ENCODE measurements at places on chromosomes 3 and 15.

- no peak for DNase-seq
Measured at GRCh38 chr3:125591116-125591760, 4.1 kb downstream of the OSBPL11 start.

GRCh38 chr15:60379525-60380274 lies 18.1 kb downstream of the ANXA2 start:
- DNase-seq = no peak

- no peak for DNase-seq
Measured at GRCh38 chr15:80883641-80884040, 104.5 kb downstream of the CEMIP start.

- no peak for DNase-seq
Measured at GRCh38 chr3:189698811-189699210, 67.6 kb downstream of the TP63 start.

DNA sequence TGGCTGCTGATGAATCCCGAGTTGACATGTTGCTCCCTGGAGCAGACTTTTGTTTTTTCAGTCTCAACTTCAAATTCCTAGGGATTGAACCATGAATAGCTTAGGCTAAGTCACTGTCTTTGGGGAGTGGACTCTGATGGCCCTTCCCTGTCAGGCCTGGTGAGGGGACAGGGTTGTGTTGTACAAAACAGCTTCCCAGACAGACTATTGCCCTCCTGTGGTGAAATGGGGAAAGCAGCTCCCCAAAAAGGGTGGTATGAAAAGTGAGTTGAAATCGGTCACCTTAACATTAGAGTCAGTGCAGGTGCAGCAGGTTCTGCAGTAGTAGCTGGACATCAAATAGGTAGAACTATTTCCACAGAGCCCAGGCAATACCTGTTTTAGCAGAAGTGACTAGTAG lies 775.6 kb downstream of the ROBO2 start:
- DNase-seq = no peak

- DNase-seq = no peak
Measured at GRCh38 chr3:188432802-188433520, 279.0 kb downstream of the LPP start.

GRCh38 chr3:73405853-73406252 lies 218.9 kb downstream of the PDZRN3 start:
- no peak for DNase-seq

DNA sequence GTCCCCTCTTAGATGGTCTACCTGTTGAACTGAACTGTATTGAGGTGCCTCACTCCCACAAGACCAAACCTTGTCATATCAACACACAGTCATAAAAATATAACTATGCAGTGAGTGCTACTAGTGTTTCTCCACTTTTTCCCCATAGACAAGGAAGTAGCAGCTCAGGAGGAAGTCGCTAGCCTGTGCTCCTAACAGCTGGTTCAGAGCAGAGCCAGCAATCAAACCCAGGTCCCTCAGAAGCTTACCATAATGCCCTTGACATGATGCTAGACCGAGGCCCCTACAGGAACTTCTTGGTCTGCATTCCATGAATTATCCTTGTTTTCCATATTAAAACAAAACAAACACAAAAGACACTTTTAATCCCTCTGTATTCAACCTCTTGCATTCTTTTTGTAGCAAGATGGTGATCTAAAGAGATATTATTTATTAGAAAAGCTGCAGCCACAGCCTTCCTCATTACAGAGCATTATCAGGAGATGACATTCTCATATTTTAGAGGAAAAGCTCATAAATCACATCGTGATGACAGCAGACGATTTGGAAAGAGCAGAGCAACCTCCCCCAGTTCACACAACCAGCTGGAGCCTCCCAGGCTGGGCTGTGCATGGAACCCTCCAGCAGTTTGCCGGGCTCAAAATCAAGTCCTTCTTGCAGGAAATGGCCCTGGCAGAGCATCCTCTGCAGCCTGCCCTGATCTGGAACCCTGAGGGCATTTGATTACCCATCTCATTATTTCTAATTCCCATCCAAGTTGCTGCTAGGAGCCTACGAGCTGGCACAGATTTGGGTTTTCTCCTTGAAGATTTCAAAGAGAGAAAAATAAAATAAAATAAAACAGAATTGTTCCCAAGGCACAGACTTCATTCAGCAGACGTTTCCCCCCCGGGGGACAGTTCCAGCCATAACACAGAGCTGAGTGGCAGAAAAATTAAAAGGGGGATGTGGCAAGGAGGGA lies 118.8 kb downstream of the SRGAP3 start:
- DNase-seq = no peak

GRCh38 chr15:55008421-55008820 lies 188.3 kb downstream of the RSL24D1 start:
- no peak for DNase-seq

GRCh38 chr3:59186725-59187124 lies 136.9 kb upstream of the CFAP20DC start:
- no peak for DNase-seq
